A549 treated with ZK216348 at 1 μM for 4 hours (cell line): ENCODE measurements at places on chromosomes 1 and 21. TPM values are rescaled to one million over a fixed set of nuclear protein-coding genes. Genes with fewer than 3 reads are reported as not detected.

PYHIN1 gene
- total RNA-seq: not detected in 5 replicates

RIPK4 gene
- 12.3 to 19.8 TPM (median 17.7 TPM) in 5 replicates for total RNA-seq

GSTM1 gene
- total RNA-seq: 0.35 TPM in 1 of 5 replicates, not detected in the others

HAO2 gene
- total RNA-seq: not detected in 5 replicates

GRIK3 gene
- not detected in 5 replicates for total RNA-seq

DLGAP3 gene
- total RNA-seq: 0.09 to 0.27 TPM (median 0.26 TPM) in 5 replicates

KCNK2 gene
- 0.11 to 0.45 TPM (median 0.16 TPM) in 3 of 5 replicates, not detected in the others for total RNA-seq

CFHR5 gene
- total RNA-seq: not detected in 5 replicates

FLG gene
- total RNA-seq: 0.01 to 0.02 TPM in 2 of 5 replicates, not detected in the others

LCE1F gene
- not detected in 5 replicates for total RNA-seq

TSPEAR gene
- total RNA-seq: not detected in 5 replicates

CD101 gene
- 0.24 to 0.58 TPM (median 0.47 TPM) in 5 replicates for total RNA-seq

KIF21B gene
- total RNA-seq: 1.3 to 3.0 TPM (median 2.3 TPM) in 5 replicates

DAB1 gene
- not detected in 5 replicates for total RNA-seq

OR10Z1 gene
- not detected in 5 replicates for total RNA-seq

EPRS1 gene
- 67.9 to 87.4 TPM (median 79.2 TPM) in 5 replicates for total RNA-seq

PALMD gene
- 0.11 to 1.1 TPM (median 0.40 TPM) in 5 replicates for total RNA-seq

FABP3 gene
- total RNA-seq: not detected in 5 replicates

TRMT13 gene
- total RNA-seq: 3.5 to 8.9 TPM (median 6.3 TPM) in 5 replicates

BRINP2 gene
- 0.12 to 0.18 TPM (median 0.16 TPM) in 4 of 5 replicates, not detected in the other for total RNA-seq

LMX1A gene
- total RNA-seq: not detected in 5 replicates

CACHD1 gene
- total RNA-seq: 1.1 to 1.8 TPM (median 1.6 TPM) in 5 replicates

FBXO2 gene
- total RNA-seq: 6.1 to 12.5 TPM (median 9.1 TPM) in 5 replicates

FAM177B gene
- total RNA-seq: not detected in 5 replicates

CLDN8 gene
- total RNA-seq: not detected in 5 replicates

SELL gene
- total RNA-seq: 0.19 to 0.45 TPM (median 0.22 TPM) in 4 of 5 replicates, not detected in the other

CD247 gene
- total RNA-seq: 0.21 to 0.42 TPM (median 0.31 TPM) in 5 replicates

IL6R gene
- total RNA-seq: 19.1 to 25.8 TPM (median 25.0 TPM) in 5 replicates

RPL11 gene
- total RNA-seq: 1,347 to 1,706 TPM (median 1,388 TPM) in 5 replicates

KRTAP19-3 gene
- total RNA-seq: not detected in 5 replicates

LYPD8 gene
- 0.19 to 0.45 TPM (median 0.21 TPM) in 3 of 5 replicates, not detected in the others for total RNA-seq

PGBD5 gene
- 0.31 to 0.53 TPM (median 0.42 TPM) in 5 replicates for total RNA-seq

SUCO gene
- total RNA-seq: 6.6 to 11.8 TPM (median 11.0 TPM) in 5 replicates

AMY1A gene
- not detected in 5 replicates for total RNA-seq

FAM72A gene
- 8.9 to 12.0 TPM (median 10.7 TPM) in 5 replicates for total RNA-seq

SH3D21 gene
- total RNA-seq: 1.2 to 2.8 TPM (median 2.1 TPM) in 5 replicates

PAFAH2 gene
- 5.5 to 8.8 TPM (median 6.9 TPM) in 5 replicates for total RNA-seq

BCAN gene
- not detected in 5 replicates for total RNA-seq
